IPS DF 6.9 (cell line): ENCODE measurements at places on chromosomes 2 and 18.
A peak's percentile ranks its signal among the peaks of the same experiment; 100 is the strongest.

- no peak overlapping the region for H3K4me3 ChIP-seq
- no peak overlapping the region for H3K27ac ChIP-seq
- no peaks in the 10 kb centered on the region for H3K27me3 ChIP-seq
- DNase-seq, result no peak
Observed at GRCh38 chr2:20067992-20068584, 16.7 kb upstream of the LAPTM4A start.

DNA sequence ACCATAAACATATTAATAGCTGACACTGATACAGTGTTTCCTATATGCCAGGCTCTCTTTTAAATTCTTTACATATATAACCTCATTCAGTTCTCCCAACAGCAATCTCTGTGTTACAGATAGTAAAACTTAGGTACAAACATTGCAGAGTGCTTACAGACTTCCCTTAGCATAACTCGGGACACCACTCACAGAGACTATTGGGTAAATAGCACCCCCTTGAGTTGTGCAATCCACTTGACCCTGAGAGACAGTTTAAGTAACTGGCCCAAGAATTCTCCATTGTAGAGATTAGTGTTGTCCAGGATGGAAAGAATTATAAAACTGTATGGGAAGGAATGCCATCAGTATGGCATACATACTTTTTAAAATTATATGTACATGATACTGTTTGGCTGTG is 110.1 kb downstream of the POLE4 start:
- H3K36me3 ChIP-seq, result no peaks in the 10 kb centered on the region
- H3K27me3 ChIP-seq, result peaks cover 2% of the 10 kb centered on the region; the same call in 1 of the 2 replicates
- H3K4me3 ChIP-seq, result no peak overlapping the region
- H3K4me1 ChIP-seq, result peaks cover 2% of the 10 kb centered on the region
- H3K27ac ChIP-seq, result no peak overlapping the region

GRCh38 chr18:69985239-69985638 is 37.6 kb upstream of the CD226 start:
- H3K4me3 ChIP-seq, result no peak overlapping the region
- no peaks in the 10 kb centered on the region for H3K36me3 ChIP-seq
- no peak for DNase-seq
- H3K27me3 ChIP-seq, result no peaks in the 10 kb centered on the region
- no peak overlapping the region for H3K27ac ChIP-seq

DNA sequence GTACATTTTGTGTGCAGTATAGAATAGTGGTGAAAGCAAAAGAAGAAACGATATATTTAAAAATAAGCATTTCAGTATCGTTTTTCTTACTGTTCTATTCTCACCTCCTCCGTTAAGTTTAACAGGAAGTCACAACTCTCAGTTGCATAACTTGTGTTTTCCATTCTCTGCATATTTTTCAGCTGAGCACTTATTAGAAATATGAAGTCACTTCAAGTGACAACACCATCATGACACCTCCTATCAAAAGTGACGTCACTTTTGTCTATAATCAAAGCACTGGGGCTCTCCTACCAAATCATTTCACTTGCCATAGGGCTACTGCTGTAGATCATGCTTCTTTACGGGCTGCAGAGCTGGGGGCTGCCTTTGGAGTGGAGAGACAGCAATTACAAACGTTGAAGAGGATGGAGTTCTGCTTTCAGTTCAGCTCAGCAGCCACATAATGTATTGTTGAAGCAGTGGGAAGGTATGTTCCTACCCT is 36.3 kb downstream of the STAT4 start:
- no peaks in the 10 kb centered on the region for H3K36me3 ChIP-seq
- no peak overlapping the region for H3K4me3 ChIP-seq
- H3K27me3 ChIP-seq, result no peaks in the 10 kb centered on the region
- no peak overlapping the region for H3K27ac ChIP-seq
- no peak for DNase-seq

DNA sequence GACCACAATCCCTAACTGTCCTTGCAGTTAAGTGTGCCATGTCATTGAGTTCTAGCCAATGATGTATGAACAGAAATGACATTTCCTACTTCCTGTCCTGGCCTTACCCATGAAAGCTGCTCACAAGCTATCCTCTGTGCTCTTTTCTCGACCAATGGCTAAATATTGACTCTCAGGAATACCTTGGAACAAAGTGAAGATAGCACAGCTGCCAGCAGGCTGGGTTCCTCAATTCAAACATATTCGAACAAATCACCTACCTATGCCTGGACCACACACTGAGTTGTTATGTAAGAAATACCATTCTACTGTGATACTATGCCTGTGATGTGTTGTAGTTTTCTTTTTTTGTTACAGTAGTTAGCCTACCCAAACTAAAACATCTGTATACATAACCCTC is 65.1 kb downstream of the GAREM1 start:
- peaks cover 3% of the 10 kb centered on the region; the same call in 1 of the 2 replicates for H3K4me1 ChIP-seq
- no peak overlapping the region for H3K27ac ChIP-seq
- H3K4me3 ChIP-seq, result no peak overlapping the region
- DNase-seq, result no peak
- no peaks in the 10 kb centered on the region for H3K27me3 ChIP-seq

- no peaks in the 10 kb centered on the region for H3K27me3 ChIP-seq
- no peak overlapping the region for H3K27ac ChIP-seq
- H3K4me1 ChIP-seq, result peaks cover 5% of the 10 kb centered on the region; the same call in 1 of the 2 replicates
- H3K4me3 ChIP-seq, result no peak overlapping the region
- DNase-seq, result no peak
Observed at GRCh38 chr2:200788121-200788718, 23.5 kb upstream of the BZW1 start.

GRCh38 chr2:85939131-85939530 is 50.3 kb upstream of the ST3GAL5 start:
- H3K27me3 ChIP-seq, result no peaks in the 10 kb centered on the region
- H3K27ac ChIP-seq, result no peak overlapping the region
- no peak for DNase-seq
- no peak overlapping the region for H3K4me3 ChIP-seq
- peaks cover 1% of the 10 kb centered on the region; the same call in 1 of the 2 replicates for H3K4me1 ChIP-seq

DNA sequence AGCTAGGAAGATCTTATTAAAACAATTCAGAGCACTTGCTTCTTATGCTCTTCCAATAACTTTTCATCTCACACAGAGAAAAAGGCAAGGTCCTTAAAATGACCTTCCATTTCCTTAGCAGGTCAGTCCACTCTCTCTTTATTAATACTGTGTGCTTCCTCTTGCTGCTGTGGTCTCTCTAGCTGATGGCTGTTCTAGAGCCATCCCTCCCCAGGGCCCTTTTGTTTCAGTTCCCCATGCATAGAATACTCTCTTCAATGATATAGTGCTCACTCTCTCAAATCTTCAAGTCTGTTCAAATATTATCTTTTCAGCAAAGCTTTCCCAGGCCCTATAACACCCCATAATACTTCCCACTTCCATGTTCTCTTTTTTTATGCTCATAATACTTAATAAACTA is 469.3 kb downstream of the METTL4 start:
- no peak overlapping the region for H3K4me3 ChIP-seq
- no peaks in the 10 kb centered on the region for H3K36me3 ChIP-seq
- no peak overlapping the region for H3K27ac ChIP-seq
- H3K4me1 ChIP-seq, result no peaks in the 10 kb centered on the region

DNA sequence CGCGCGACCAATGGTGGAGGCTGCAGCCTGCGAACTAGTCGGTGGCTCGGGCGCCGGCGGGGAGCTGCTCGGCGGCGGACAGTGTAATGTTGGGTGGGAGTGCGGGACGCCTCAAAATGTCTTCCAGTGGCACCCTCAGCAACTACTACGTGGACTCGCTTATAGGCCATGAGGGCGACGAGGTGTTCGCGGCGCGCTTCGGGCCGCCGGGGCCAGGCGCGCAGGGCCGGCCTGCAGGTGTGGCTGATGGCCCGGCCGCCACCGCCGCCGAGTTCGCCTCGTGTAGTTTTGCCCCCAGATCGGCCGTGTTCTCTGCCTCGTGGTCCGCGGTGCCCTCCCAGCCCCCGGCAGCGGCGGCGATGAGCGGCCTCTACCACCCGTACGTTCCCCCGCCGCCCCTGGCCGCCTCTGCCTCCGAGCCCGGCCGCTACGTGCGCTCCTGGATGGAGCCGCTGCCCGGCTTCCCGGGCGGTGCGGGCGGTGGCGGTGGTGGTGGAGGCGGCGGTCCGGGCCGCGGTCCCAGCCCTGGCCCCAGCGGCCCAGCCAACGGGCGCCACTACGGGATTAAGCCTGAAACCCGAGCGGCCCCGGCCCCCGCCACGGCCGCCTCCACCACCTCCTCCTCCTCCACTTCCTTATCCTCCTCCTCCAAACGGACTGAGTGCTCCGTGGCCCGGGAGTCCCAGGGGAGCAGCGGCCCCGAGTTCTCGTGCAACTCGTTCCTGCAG is at the start of gene HOXD9:
HOXD9 (plus strand) TSS at position 37 of the 728 bp plus-strand sequence; CDS start at position 87, 50 bp downstream.
- H3K4me1 ChIP-seq, result peaks cover 7% of the 10 kb centered on the region; the same call in 1 of the 2 replicates
- H3K27ac ChIP-seq, result no peak within 1 kb of the TSS
- peak within 1 kb of the TSS; percentile 22; the same call in 1 of the 2 replicates for H3K4me3 ChIP-seq
- no peaks in the 10 kb centered on the region for H3K36me3 ChIP-seq
- peaks cover 92% of the 10 kb centered on the region for H3K27me3 ChIP-seq

DNA sequence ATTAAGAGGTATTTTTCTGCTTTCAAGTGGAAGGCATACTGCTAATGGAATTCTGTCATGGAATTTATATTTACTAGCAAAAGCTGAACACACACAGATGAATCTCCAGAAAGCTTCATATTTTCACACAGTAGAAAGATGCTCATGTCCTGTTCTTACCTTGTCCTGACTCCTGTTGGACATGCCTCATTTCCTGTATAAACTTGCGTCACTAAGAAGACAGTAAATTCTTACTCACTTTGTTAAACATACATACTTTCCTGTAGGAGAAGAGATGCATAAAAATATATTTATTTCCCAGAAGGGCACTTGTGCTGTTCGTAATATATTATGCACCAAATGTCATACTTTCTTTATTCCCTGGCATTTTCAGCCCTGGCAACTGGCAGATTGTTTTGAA is 238.3 kb upstream of the RASGRP3 start:
- no peak overlapping the region for H3K4me3 ChIP-seq
- DNase-seq, result no peak
- no peak overlapping the region for H3K27ac ChIP-seq

- H3K27ac ChIP-seq, result no peak overlapping the region
- no peaks in the 10 kb centered on the region for H3K36me3 ChIP-seq
- DNase-seq, result no peak
- no peaks in the 10 kb centered on the region for H3K27me3 ChIP-seq
- H3K4me3 ChIP-seq, result no peak overlapping the region
Observed at GRCh38 chr2:65729246-65729645, 296.8 kb upstream of the SPRED2 start.

- H3K4me3 ChIP-seq, result no peak overlapping the region
- H3K4me1 ChIP-seq, result no peaks in the 10 kb centered on the region
- H3K36me3 ChIP-seq, result no peaks in the 10 kb centered on the region
Observed at GRCh38 chr2:21650569-21650968, 526.8 kb downstream of the TDRD15 start.

- H3K4me3 ChIP-seq, result no peak overlapping the region
- H3K27ac ChIP-seq, result no peak overlapping the region
- peaks cover 2% of the 10 kb centered on the region; the same call in 1 of the 2 replicates for H3K4me1 ChIP-seq
- no peak for DNase-seq
- H3K36me3 ChIP-seq, result no peaks in the 10 kb centered on the region
- peaks cover 12% of the 10 kb centered on the region; the same call in 1 of the 2 replicates for H3K27me3 ChIP-seq
Observed at GRCh38 chr18:46761059-46761769, 4.4 kb upstream of the ST8SIA5 start.

DNA sequence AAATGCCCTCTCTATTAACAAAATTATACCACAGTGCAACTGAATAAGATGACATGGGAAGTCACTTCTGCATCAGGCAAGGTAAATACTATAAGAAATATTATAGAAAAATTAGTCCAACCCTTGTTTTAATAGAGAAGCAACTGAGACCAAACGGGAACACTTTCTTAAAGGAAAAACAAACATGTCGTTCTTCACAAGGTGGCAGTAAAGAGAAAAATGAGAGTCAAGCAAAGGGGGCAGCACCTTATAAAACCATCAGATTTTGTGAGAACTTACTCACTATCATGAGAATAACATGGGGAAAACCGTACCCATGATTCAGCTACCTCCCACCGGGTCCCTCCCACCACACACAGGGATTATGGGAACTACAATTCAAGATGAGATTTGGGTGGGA is 481.7 kb upstream of the CRIM1 start:
- no peak overlapping the region for H3K27ac ChIP-seq
- no peaks in the 10 kb centered on the region for H3K36me3 ChIP-seq
- H3K27me3 ChIP-seq, result no peaks in the 10 kb centered on the region

DNA sequence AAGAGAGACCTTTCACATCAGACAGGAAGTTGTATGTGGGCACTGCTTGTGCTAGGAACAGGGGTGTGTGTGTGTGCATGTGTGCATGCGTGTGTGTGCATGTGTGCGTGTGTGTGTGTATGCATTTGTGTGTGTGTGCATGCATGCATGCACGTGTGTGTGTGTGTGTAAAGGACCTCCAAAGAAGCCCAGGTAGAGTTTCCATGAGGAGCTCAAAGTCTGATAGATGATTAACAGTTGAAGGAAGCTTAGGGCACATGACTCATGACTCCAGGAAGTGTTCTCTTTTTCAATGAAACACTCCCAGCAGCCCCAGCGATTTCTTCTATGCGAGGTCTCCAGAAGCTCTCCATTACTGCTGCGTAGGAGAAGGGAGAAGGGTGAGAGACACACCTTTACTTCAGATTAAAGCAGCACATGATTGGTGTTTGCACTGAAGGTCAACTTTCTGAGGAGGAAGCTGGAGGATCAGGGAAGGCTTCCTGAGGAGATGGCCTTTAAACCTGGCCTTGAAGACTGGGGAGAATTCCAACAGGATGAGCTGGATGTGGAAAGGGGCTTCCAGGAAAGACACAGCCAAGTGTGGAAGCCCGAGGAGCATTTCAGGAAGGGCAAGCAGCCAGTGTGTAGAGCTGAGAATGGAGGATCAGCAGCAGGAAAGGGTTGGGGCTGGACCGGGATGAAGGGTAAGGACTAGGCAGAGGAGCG is 77.7 kb downstream of the SMAD4 start:
- no peak for DNase-seq
- 0 out of 2 replicates have a peak, but pooled peaks cover 2% of the 10 kb centered on the region for H3K36me3 ChIP-seq
- no peaks in the 10 kb centered on the region for H3K4me1 ChIP-seq
- H3K27me3 ChIP-seq, result no peaks in the 10 kb centered on the region

GRCh38 chr18:24019641-24020331 is 5.2 kb downstream of the TTC39C start:
- H3K27ac ChIP-seq, result no peak overlapping the region
- peaks cover 8% of the 10 kb centered on the region for H3K4me1 ChIP-seq
- DNase-seq, result no peak
- H3K4me3 ChIP-seq, result no peak overlapping the region
- no peaks in the 10 kb centered on the region; the same call in 1 of the 2 replicates for H3K36me3 ChIP-seq
- no peaks in the 10 kb centered on the region for H3K27me3 ChIP-seq

GRCh38 chr18:49757513-49758262 is 55.6 kb downstream of the ACAA2 start:
- H3K4me3 ChIP-seq, result no peak overlapping the region
- H3K27me3 ChIP-seq, result no peaks in the 10 kb centered on the region
- H3K4me1 ChIP-seq, result peaks cover 7% of the 10 kb centered on the region
- no peaks in the 10 kb centered on the region for H3K36me3 ChIP-seq

DNA sequence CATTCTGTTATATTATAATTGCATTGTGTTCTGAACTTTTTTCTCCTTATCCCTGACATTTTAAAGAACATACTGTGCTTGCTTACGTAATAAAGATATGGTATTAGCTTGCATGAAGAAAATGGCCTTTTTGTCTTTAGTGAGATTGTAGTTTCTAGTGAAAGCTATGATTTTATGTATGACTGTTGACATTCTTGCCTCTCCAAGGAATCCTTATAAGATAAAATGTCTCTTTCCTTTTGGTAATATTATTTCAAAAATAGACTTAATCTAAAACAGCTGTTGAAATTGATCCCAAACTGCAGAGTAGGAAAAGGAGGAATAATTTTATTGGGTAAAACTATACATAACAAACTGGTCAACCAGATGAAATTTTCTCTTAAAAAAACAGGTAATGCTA is 40.8 kb upstream of the CCDC102B start:
- no peaks in the 10 kb centered on the region for H3K36me3 ChIP-seq
- H3K27ac ChIP-seq, result no peak overlapping the region
- H3K4me1 ChIP-seq, result no peaks in the 10 kb centered on the region
- H3K4me3 ChIP-seq, result no peak overlapping the region
- H3K27me3 ChIP-seq, result no peaks in the 10 kb centered on the region
- DNase-seq, result no peak
